ENCODE measurements at places on chromosomes 2 and 18.

DNA sequence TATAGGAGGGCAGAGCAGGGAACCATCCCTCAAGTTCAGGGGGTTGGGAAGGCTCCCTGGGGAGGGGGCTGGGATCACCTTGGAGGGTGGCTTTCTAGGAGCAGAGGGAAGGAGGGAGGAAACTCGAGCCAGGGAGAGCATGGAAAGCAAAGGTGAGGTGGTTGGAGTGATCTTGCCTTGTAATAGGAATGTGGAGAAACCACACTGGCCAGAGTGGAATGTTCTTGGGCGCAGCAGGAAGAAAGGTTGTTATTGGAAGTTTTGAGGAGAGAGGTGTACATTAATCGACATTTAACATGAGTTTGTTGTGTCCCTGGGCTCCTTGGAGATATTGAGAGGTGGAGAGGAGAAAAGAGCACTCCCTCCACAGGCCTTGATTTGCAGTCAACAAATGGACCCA is 272.2 kb downstream of the PRKCE start:
- no peak for DNase-seq

GRCh38 chr18:62384068-62384467 is 59.0 kb downstream of the TNFRSF11A start:
- DNase-seq: no peak

DNA sequence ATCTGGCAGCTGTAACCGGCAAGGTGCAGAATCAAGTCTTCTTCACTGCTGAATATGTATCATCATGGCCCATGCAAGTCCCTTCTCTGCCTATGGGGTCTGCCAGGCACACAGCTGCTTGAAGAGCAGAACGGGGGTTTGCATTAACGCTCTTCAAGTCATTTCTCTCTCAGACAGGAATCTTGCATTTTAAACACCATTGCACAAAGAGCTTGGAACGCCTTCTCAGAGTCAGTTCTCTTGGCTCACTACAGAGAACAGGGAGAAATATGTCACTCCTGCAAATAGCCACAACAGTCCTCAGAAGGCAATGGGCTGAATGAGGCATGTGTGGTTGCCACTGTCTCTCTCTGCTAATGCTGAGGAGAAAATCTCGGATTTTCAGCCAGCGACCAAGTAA is 2173.5 kb upstream of the PIK3C3 start:
- DNase-seq: no peak

DNA sequence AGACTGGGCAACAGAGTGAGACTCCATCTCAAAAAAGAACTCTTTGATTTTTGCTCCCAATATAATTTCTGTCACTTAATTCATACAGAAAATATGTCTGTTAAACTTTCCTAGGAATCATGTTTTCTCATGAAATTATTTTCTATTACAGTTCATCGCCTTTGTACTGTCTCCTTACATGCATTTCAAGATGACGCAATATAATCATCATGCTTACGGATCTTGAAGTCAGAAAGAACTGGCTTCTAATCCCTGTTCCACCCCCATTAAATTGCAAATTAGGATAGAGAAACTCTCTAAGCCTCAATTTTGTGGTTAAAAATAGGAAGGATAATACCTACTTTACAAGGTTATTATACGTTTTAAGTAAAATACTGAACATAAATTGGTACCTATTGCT is 467.6 kb upstream of the SMIM21 start:
- DNase-seq: no peak

GRCh38 chr2:158688721-158689120 is 106.4 kb upstream of the DAPL1 start:
- DNase-seq: no peak

- DNase-seq: no peak
Measured at GRCh38 chr2:8328217-8328616, 353.6 kb upstream of the ID2 start.

- DNase-seq: no peak
Measured at GRCh38 chr2:167335541-167335992, 447.3 kb downstream of the XIRP2 start.

GRCh38 chr2:216671791-216672343 is 23.5 kb downstream of the IGFBP5 start:
- no peak for DNase-seq

DNA sequence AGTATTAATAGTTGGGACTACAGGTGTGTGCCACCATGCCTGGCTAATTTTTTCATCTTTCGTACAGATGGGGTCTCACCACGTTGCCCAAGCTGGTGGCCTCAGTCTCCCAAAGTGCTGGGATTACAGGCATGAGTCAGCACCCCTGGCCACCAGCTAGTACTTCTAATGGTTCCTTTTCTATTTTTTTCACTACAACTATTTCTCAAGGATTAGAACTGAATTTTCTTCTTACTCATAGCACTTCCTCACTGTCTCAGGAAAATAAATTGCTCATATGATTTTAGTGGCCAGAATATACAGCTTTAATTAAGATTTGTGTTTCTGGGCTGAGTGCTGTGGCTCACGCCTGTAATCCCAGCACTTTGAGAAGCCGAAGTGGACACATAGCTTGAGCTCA is 43.2 kb upstream of the SOS1 start:
- no peak for DNase-seq

- DNase-seq: no peak
Measured at GRCh38 chr2:227450311-227450841, 21.6 kb upstream of the AGFG1 start.

DNA sequence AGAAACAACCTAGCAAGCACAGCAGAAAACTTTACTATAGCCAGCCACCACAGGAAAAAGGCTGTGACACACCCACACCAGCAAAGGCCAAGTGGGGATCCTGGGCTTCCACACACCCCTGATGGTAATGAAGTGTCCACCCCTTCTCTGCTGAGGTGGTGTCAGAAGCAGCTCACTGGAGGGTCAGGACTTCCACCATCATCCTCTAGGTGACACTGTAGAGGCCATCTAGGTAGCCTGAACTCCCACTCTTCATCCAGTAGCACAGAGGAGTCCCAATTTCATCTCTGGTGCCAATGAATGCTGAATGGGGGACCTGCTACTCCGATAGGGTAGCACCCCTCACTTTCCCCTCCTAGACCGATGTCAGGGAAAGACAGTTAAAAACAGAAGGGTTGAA is 1544.4 kb downstream of the LRP1B start:
- DNase-seq: no peak

GRCh38 chr2:127392828-127393578 is 5.2 kb upstream of the MAP3K2 start:
- DNase-seq: no peak

DNA sequence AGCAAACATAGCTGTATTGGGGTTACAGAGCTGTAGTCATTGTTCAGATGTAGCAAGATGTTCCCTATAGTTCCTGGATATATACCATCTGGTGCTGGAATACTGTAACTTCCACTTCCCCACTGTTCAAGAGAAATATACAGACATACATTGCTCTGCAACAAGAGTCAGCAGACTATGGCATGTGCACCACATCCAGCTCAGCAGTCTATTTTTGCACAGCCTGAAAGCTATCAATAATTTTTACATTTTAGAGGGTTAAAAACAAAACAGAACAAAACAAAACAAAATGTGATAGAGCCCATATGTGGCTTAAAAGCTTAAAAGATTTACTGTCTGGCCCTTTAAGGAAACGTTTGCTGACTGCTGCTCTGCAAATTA is 31.8 kb upstream of the VIT start:
- no peak for DNase-seq

- no peak for DNase-seq
Measured at GRCh38 chr2:236876642-236877041, 209.0 kb upstream of the COPS8 start.

DNA sequence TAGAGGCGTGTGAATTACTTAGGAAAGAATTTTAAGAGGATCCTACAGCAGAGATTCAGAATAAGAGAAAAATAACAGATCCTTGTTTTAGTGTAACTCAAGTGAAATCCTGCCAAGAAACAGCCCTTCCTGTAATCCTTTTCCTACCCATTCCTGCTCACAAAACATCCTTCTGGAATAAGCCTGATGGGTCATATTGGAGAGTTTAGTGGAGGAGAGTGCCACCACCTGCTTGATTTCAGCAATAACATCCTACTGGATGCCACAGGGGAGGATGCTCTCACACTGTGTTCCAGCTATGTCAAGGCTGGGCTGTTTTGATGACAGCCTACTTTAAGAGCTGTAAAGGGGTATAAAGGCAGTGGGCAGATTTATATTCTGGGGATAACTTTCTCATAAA is 54.8 kb upstream of the CCDC178 start:
- DNase-seq: no peak

DNA sequence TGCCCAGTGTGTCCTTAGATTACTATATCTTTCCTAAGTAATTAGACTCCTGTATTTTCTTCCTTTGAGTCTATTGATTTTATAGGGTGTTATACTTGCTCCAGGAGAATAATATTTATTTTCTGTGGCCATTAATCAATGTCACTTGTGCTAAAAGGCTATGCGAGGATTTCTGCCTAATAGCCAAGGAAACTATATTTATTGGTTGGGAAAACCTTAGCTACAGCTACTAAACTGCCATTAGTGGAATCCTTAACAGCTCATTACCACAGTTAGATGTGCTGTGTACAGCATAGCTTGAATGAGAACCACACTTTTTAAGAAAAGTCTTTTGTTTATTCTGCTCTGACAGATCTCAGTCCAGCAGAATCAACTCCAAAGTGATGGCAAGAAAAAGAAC is 537.3 kb downstream of the ERBB4 start:
- DNase-seq: no peak

DNA sequence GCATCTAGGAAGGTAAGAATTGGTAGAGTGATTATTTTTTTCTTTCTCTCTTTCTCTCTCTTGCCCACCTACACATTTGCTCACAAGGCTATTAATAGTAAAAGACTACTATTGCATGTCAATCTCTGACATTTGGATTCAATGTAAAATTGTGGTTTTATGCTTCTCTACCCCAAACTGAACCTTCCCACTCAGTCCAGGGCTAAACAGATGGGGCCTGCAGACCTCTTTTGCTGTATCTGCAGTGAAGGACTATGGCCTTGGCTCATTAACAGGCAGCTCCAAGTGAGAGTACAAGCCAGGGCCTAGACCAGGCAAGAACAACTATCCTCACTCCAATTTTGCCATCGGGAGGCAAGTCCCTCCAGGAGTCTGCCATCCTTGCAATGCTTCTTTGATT is 68.3 kb upstream of the ARL4C start:
- DNase-seq: no peak

DNA sequence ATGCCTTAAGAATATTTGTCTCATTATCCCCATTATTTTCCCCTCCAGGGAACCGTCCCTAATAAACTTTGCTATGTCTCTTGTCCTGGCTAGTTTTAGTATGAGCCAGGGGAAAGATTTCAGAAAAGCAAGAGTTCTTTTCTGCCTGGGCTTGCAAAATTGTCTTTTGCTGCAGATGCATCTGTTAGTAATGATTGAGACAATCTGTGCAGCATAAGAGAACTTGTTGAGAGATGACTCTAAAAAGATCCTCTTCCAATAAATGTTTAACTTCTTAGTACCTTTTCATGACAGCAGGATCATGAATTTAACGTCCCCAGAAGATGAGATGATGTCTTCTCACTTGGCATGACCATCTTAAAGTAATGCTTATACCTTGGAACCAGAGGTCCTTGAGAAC is 172.5 kb upstream of the CREB1 start:
- no peak for DNase-seq

GRCh38 chr2:86025229-86025820 is 80.4 kb downstream of the POLR1A start:
- DNase-seq: no peak

GRCh38 chr2:26735883-26736588 is 28.0 kb upstream of the SLC35F6 start:
- no peak for DNase-seq

DNA sequence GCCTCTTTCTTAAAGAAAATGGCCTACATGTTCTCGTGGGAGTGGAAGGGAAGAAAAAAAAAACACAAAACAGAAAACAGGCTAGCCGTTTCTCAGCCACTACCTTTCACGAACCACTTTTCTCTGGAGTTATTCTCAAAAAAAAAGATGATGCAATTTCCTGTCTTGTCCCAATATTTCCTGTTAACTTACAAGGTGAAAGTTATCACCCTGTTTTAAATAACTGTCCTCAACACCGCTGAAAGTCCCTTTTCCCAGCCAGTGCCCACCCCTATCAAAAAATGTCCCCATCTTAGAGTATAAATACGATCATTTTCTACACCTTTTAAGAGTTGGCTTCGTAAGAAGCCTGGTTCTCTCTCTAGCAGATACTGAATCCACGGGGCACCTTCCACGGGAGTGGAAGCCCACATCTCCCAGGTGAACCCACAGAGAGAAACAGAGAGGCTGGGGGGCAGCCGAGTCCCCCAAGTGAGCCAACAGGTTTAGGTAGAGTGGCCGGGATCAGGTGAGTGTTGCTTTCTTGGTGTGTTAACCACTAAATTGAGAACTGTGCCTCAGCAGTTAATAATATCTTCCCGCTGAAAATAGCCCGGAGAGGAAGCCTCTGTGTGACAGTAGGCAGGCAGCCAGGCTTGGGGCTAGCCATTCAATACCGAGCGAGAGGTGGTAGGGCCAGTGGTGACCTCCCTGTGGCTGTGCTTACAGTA is 15.9 kb downstream of the SMAD7 start:
- no peak for DNase-seq

DNA sequence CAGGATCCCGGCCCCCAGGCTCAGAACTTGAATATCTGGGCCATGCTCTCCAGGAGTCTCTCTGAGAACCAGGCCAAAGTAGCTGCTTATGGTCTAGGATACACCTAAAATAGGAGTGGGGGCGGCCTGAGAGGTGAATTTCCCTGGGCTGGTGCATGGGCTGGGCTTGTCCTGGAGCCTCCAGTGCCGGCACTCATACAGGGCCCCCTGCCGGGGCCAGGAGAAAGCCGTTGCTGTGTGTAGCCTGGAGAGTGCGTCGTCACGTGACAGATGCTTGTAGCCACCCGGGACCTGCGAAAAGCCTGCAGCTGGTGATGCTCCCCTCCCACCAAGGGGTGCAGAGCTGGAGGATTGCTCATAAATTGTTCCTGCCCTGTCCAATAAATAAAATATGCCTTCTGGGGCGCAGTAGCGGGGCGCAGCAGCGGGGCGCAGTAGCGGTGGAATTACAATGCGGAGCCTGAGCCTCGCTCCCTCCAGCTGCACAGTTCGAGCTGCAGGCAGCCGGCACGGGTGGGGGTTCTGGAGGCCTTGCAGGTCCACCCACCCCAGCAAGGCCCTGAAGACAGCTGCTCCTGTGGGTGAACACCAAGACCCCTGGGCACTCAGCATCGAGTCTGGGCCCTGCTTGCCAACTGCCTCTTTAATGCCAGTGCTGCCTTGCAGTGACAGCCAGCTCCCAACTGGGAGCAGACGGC is 289.9 kb downstream of the NDUFA10 start:
- DNase-seq: no peak
